Hindlimb muscle (tissue), 1 donor: ENCODE measurements at places on chromosomes 1 and 21. TPM values are rescaled to one million over a fixed set of nuclear protein-coding genes. Genes with fewer than 3 reads are reported as not detected.

GRCh38 chr1:93013145-93014065, 52.1 kb upstream of the DIPK1A start:
- no peak for DNase-seq

- no peak for DNase-seq
Measured at GRCh38 chr1:77929806-77930205, 41.4 kb downstream of the NEXN start.

Gene HES3
- not detected for polyA plus RNA-seq

Gene SLC6A9
- polyA plus RNA-seq = 5.1 TPM

DNA sequence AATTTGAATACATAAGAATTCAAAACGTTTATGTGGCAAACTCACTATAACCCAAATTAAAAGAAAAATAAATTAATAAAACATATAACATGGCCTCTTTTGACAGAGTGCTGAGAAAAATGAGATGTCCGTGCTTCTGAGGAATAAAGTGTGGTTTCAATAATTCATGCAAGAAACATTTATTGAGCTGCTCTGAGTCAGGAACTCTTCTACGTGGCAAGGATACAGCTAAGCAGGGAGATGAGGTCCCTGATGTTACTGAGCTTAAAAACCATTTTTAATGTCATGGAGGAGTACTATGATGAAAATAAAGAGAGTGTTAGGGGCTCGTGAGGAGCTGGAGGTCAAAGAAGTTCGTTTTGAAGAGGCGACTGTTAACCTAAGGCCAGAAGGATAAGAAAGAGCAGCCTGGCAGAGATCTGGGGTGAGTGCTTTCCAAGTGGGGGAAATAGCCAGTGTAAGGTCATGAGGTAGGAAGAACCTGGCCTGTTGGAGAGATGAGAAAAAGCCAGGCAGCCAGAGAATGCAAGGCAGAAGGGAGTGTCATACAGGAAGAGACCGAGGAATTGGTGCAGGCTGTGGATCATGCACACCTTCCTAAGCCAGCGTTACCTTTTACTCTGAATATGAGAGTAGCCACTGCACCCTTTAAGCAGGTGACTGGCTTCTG, 182.2 kb upstream of the DUSP10 start:
- DNase-seq = no peak

Gene OR2M3
- polyA plus RNA-seq = 0.03 TPM

DNA sequence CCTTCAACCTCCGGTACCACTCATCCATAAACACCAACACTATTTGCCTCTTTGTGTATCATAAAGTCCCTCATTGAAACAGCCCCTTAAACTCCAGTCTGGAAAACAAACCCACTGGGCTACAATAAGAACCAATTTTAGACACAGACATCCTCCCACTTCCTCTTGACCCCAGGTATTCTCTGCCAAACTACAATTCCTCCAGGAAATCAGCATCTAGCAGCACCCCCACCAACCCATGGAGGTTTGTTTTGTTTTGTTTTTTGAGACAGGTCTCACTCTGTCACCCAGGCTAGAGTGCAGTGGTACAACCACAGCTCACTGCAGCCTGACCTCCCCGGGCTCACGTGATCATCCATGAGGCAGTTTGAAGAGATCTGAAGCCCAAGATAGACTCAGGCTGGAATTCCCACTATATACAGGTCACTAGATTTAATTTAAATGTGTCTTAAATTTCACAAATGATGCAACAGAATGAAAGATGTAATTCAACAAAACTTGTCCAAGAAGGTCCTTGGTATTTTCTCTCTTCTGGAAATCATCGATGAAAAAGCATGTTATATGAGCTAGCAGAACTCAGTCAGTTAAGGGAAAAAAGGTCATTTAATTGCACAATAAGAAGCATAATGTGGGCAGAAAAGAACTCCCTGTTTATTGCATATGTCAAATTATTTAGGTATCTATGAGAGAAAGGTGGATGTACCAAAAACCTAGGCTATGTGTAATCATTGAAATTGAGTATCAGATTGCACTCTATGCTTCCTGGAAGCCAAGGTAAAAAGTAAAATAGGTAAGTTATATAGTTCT, 30.3 kb downstream of the TCP10L start:
- DNase-seq = no peak

Gene RAB25
- 1.0 TPM for polyA plus RNA-seq

DNA sequence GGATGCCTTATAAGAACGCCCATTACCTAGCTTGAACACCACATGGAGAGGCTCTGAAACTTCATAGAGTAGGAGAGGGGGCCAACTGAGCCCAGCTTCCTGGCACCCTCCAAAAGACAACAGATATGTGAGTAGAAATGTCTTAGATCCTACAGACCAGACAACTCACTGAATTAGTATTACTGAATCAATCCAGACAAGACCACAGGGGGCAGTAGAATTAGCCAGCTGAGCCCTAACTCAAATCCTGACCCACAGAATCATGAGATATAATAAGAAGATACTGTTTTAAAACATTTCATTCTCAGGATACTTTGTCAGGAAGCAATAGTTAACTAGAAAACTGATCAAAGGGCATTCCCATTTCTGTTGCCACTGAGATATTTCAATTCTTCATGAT, 45.8 kb upstream of the C1orf21 start:
- DNase-seq = no peak
